ENCODE measurements at places on chromosomes 2 and 18.
A peak's percentile ranks its signal among the peaks of the same experiment; 100 is the strongest.

- H3K27me3 ChIP-seq, result no peaks in the 10 kb centered on the region
- no peaks in the 10 kb centered on the region for H3K36me3 ChIP-seq
- no peak for DNase-seq
Observed at GRCh38 chr2:144325086-144325485, 194.8 kb downstream of the ZEB2 start.

DNA sequence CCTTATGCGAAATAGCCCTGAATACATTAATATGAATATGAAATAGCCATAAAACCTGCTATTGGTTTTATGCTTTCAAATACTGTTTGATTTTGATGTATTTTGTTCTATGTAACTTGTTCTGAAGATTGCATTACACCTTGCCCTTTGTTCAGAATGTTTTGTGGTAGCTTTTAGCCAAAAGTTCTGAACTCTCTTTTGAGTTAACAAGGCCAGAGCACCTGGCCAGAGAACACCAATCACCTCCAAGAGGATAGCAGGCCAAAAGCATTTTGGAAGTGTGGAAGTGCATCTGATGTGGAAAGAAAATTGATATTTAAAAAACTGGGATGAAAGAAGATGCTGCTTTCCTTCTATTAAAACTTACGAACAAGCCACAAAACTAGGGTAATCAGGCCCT lies 86.6 kb upstream of the PGAP1 start:
- peaks cover 7% of the 10 kb centered on the region for H3K4me1 ChIP-seq
- no peak for DNase-seq
- H3K4me3 ChIP-seq, result no peak overlapping the region
- H3K27ac ChIP-seq, result no peak overlapping the region
- no peaks in the 10 kb centered on the region for H3K36me3 ChIP-seq

DNA sequence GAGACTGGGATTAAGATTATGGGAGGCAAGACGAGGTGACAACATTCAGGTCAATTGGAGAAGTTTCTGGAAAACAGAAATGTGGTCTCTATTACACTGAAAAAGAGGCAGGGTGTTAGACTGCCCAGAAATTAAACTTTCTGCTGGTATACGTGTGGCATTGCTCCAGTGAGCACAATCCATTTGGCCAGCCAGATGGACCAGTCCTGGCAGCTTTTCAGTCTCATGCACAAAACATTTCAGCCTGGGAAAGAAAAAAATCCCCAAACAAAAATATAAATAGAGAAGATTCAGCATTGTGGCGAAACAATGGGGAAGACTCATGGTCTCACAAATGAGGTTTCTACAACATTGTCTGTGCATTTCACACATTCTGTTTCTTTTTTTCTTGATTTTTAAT lies 113.9 kb downstream of the HNMT start:
- no peak overlapping the region for H3K4me3 ChIP-seq
- DNase-seq, result no peak
- H3K4me1 ChIP-seq, result no peaks in the 10 kb centered on the region
- H3K36me3 ChIP-seq, result no peaks in the 10 kb centered on the region
- H3K27ac ChIP-seq, result no peak overlapping the region
- H3K27me3 ChIP-seq, result no peaks in the 10 kb centered on the region

GRCh38 chr2:214607051-214607450 lies 196.2 kb downstream of the VWC2L start:
- no peaks in the 10 kb centered on the region for H3K36me3 ChIP-seq
- H3K27ac ChIP-seq, result no peak overlapping the region
- no peaks in the 10 kb centered on the region for H3K4me1 ChIP-seq

DNA sequence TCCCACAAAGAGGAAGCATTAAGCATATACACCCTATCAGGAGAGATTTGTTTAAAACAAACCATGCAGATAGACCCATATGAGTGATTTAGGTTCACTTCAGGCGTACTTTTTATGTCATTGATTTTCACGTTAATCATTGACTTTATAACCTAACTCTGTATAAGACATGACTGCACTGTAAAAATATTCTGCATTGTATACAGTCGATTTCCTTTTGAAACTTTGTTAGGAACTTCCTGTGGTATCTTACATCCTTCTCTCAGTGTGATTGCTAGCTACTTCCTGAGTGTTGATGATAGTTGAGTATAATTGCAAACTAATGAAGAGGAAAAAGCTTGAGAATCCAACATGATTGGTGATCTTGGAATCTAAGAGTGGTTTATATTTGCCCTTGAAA lies 69.4 kb downstream of the XIRP2 start:
- peaks cover 17% of the 10 kb centered on the region for H3K4me1 ChIP-seq
- peak overlapping the region; percentile 75 for H3K27ac ChIP-seq

DNA sequence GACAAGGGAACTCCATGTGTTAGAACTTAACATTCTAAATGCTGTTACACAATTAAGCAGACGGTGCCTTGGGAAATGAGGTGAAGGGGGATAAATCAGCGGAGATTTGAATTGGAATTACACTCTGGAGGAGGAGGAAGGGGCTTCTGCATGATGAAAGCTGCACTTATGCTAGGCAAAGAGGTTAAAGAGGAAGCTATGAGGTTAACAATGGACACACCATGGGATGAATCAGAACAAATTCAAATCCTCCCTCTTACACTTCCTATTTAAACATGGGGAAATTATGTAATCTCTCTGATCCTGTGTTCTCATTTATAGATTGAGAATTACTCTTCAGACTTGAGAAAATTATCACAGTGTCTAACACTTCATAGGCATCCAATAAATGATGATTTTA lies 121.5 kb upstream of the SIX2 start:
- no peaks in the 10 kb centered on the region for H3K27me3 ChIP-seq
- peaks cover 8% of the 10 kb centered on the region for H3K4me1 ChIP-seq
- no peaks in the 10 kb centered on the region for H3K36me3 ChIP-seq
- no peak overlapping the region for H3K4me3 ChIP-seq
- DNase-seq, result no peak
- H3K27ac ChIP-seq, result no peak overlapping the region

DNA sequence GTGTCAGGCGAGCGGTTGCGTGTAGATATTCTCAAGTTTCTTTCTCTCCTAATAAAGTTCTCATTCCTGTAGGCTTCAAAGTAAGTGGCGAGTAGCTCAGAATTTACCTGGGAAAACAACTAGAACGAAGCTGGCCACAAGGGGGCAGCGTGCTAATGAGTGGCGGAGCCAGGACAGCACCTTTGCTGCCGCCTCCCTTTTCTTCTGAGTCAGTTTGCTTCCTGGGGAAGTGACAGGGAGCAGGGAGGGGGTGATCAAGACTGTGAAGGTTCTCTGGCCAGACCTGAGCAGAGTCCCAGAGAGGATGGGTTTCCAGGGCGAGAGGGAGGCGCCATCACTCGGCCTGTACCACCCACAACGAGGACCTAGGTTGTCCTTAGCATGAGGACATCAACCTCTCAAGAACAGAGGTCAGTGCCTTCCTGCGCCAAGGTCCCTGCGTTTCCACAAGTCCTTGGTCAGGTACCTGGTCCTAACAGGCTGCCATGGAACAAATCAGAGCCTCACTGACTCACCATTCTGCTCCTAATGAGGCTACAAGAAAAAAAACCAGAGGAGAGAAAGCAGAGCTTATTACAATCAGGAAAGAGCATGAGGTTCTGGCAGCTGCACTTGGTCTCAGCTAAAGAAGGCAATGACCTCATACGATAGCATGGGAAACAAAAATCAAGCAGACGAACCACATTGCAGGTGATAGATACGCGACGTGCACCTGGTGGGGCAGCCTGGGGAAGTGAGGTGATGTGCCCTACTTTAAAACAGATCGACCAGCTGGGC lies 98.7 kb downstream of the PLB1 start:
- DNase-seq, result peak; percentile 94
- peak overlapping the region; percentile 98 for H3K27ac ChIP-seq

DNA sequence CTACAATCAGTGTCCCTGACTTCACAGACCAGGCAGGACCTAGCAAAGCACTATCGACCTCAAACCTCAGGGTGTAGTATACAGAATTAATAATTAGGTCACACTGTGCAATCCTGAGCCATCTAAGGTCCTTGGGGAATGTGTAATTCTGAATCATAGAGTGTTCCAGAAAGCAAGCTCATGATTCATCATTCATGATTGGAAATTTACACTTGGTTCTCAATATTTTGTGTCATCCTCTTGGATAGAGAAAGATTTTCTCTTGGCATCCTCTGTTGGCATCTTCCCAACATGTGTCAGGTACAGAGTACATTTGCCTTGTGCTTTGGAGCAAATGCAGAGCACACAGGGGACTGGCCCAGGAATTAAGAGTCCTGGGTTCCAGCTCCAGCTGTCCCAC lies 245.0 kb upstream of the NT5C1B start:
- no peaks in the 10 kb centered on the region for H3K27me3 ChIP-seq
- H3K4me1 ChIP-seq, result peaks cover 21% of the 10 kb centered on the region
- no peak overlapping the region for H3K27ac ChIP-seq
- no peaks in the 10 kb centered on the region for H3K36me3 ChIP-seq

DNA sequence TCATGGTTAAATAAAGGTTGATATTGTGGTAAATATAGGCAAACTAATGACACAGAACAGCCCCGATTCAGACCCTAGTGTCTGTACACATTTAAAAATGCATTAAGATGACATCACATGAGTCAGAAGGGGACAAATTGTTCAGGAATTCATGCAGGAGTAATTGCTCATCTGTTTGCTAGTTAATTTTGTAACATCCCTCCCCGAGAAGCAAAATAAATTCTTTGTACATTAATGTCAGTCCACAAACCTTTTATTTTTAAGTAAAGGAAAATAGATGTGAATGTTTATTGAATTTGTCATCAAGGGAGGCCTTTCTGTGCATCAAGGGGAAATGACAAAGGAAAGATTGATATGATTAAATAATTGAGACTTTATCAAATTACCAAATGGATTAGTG lies 69.9 kb downstream of the SH3BP4 start:
- H3K27me3 ChIP-seq, result no peaks in the 10 kb centered on the region
- H3K4me1 ChIP-seq, result peaks cover 51% of the 10 kb centered on the region
- no peak overlapping the region for H3K4me3 ChIP-seq
- no peak for DNase-seq
- H3K36me3 ChIP-seq, result peaks cover 8% of the 10 kb centered on the region
- peak overlapping the region; percentile 8 for H3K27ac ChIP-seq

GRCh38 chr2:60053791-60054190 lies 499.7 kb downstream of the BCL11A start:
- H3K27me3 ChIP-seq, result no peaks in the 10 kb centered on the region
- H3K4me3 ChIP-seq, result no peak overlapping the region
- no peaks in the 10 kb centered on the region for H3K36me3 ChIP-seq

DNA sequence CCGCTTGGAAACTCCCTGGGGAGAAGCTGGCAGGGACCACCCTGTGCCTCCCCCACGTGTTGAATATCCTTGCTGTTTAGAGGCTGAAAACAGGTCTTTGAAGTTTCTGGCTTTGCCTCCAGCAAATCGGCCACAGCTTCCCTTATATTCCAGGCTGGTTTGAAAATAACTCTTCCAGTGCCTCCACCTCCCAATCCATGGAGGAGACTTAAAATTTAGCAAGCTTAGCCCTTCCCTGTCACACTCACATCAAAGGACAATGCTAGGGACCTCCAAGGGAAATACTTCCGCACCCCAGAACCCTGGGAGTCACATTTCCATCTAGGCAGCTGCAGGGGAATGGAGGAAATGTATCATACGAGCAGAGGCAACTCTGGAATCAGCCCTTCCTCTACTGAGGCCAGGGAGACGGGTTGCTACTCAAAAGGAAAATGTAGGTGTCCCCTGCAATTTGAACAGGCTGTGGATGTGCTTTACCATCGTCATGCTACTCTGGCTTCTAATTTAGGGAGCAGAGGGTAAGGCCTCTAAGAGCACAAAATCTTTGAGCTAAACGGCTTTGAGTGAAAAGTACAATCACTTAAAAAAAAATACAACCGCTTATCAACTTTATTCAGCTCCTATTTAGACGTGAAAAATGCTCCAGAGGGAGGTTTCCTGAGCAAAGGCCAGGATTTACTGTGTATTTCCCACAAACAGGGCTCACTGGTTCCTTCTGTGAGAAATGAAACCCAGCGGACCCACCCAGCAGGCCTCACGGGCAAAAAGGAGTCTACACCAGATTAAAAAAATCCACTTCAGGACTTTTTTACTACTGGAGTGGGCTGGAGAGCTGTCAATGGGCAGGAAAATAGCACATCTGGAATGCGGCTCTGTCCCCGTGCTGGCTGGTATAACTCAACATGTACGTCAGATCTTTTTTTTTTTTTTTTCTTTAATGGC lies 49.4 kb upstream of the PKDCC start:
- no peak for DNase-seq
- H3K36me3 ChIP-seq, result no peaks in the 10 kb centered on the region
- H3K4me1 ChIP-seq, result no peaks in the 10 kb centered on the region
- peaks cover 28% of the 10 kb centered on the region for H3K27me3 ChIP-seq
- no peak overlapping the region for H3K27ac ChIP-seq
- no peak overlapping the region for H3K4me3 ChIP-seq

DNA sequence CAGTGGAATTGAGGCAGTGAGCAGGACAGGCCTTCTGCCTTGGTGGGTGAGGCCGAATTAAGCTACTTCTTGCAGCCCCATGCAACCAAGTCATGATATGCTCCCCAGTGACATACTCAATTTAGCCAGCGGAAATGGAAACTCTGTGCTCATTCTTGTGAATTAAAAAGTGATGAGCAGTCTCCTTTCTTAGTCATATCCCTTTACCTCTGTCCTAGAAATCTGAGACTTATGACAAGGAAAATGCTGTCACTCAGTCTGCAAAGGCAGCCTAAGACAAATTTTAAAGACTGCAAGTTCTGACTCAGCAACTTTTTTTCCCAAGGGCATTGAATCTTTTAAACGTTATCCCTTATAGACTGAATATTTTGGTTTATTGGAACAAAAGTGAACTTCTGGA lies 218.2 kb downstream of the SH3BP4 start:
- no peaks in the 10 kb centered on the region for H3K36me3 ChIP-seq
- H3K27ac ChIP-seq, result no peak overlapping the region
- no peak overlapping the region for H3K4me3 ChIP-seq
- no peak for DNase-seq

- H3K27me3 ChIP-seq, result no peaks in the 10 kb centered on the region
- H3K27ac ChIP-seq, result no peak overlapping the region
- DNase-seq, result no peak
- peaks cover 5% of the 10 kb centered on the region for H3K36me3 ChIP-seq
- no peak overlapping the region for H3K4me3 ChIP-seq
Observed at GRCh38 chr2:137800386-137800785, 163.9 kb upstream of the HNMT start.

DNA sequence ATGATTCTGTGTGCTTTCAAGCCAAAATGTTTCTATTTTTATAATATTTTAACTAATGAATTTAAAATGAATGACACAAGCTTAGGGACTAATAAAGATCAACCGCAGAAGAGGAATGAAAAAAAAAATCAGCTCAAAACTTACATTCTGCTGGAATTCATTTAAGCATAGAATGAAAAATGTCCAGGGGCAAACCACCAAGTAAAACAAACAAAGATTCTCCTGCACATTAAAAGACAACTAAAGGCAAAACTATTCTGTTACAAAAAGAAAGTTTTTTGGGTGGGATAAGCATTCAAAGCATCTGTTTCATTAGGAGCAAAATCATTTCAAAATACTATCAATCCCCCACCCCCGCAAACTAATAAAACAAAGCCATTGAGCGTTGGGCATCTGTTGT lies 99.3 kb upstream of the SOX11 start:
- no peaks in the 10 kb centered on the region for H3K4me1 ChIP-seq
- H3K4me3 ChIP-seq, result no peak overlapping the region
- no peak for DNase-seq
- no peak overlapping the region for H3K27ac ChIP-seq

GRCh38 chr2:127665267-127665893 lies 9.9 kb downstream of the LIMS2 start:
- H3K36me3 ChIP-seq, result no peaks in the 10 kb centered on the region
- H3K4me3 ChIP-seq, result no peak overlapping the region
- H3K27ac ChIP-seq, result no peak overlapping the region
- no peaks in the 10 kb centered on the region for H3K4me1 ChIP-seq
- DNase-seq, result no peak
- H3K27me3 ChIP-seq, result peaks cover 85% of the 10 kb centered on the region
